ENCODE measurements at places on chromosomes 1 and 21. TPM values are rescaled to one million over a fixed set of nuclear protein-coding genes. Genes with fewer than 3 reads are reported as not detected.

Gene MCOLN2
- polyA plus RNA-seq = 5.7 TPM

Gene GPR61
- 0.27 TPM for polyA plus RNA-seq

Gene CYB561D1
- 4.8 TPM for polyA plus RNA-seq

Gene DNAI4
- 10.4 TPM for polyA plus RNA-seq

Gene ST7L
- 25.1 TPM for polyA plus RNA-seq

Gene HES5
- 0.43 TPM for polyA plus RNA-seq

Gene VTCN1
- 0.63 TPM for polyA plus RNA-seq

Gene SH3GLB1
- polyA plus RNA-seq = 102 TPM

Gene S100A8
- 23.7 TPM for polyA plus RNA-seq

Gene LCE6A
- not detected for polyA plus RNA-seq

Gene SH3BGRL3
- 98.7 TPM for polyA plus RNA-seq
